ENCODE measurements at places on chromosomes 16 and 17.

- no peak for DNase-seq
Observed at GRCh38 chr17:74217037-74217730, 3.8 kb downstream of the TTYH2 start.

DNA sequence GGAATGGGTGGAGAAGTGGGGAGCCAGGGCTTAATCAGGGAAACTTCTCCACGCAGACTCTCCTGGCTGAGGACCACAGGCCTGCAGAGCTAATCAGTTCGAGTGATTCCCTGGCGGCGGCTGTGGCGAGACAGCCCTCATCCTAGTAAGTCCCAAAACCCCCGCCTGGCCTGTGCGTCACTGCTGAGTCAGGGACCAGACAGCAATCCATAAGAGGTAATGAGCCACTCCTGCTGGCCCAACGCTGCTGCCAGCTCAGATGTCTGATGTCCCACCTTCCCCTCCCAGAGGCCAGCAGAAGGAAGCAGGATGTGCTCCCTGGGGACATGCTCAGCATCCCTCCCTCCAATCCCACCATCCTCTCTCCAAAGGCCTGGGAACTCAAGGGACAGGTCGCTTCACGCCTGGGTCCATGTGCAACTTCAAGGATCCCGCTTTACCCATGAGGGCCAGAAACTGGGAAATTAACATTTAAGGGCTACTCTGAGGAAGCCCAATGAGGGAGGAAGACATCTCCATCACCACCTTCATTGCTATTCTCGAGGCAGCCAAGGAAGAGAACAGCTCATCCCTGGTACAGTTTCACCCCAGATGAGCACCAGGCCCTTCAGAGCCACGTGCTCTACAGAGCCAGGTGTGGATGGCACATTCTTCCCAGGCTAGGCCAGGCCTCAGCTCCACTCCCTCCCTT, 7.9 kb downstream of the ACLY start:
- no peak for DNase-seq

GRCh38 chr17:9696279-9697044, 51.1 kb downstream of the USP43 start:
- no peak for DNase-seq

DNA sequence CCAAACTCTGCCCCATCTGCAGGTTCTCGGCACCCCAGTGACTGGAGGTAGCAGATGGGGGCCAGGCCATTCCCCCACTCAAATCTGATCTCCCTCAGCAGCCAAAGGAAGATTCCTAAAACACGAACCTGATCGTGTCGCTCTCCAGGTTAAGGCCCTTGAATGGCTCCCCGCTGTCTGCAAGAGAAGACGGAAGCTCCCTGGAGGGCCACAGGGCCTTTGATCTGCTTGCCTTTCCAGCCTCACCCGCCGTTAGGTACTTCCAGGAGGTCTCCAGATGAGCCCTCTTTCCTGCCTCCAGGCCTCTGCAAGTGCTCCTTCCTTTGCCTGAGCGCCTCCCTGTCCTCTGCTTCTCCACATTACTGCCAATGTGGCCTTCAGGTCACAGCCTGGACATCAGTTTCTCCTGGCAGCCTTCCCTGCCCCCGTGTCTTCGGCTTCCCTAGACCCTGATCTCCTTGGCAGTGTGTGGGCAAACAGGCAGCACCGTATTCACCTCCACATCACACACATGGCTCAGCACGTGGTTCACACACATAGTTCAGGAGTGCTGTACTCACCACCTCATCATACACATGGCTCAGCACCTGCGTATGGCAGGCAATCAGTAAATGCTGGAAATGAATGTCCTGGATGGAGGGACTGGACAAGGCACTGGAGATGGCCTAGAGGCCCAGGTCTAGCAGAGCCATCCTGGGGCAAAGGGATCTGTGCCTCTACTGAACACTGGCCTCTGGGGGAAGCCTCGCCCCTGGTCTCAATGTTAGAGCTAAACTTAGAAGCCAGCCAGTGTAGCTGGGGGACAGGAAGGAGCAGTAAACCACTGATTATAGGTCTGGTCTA, 26.4 kb upstream of the MRPS23 start:
- no peak for DNase-seq

- DNase-seq = peak; percentile 26
Observed at GRCh38 chr17:83080579-83080857, 1.1 kb downstream of the METRNL start.

- DNase-seq = no peak
Observed at GRCh38 chr16:80063031-80063712, 462.6 kb upstream of the MAF start.

- no peak for DNase-seq
Observed at GRCh38 chr17:45004388-45004787, 36.3 kb upstream of the C1QL1 start.

GRCh38 chr16:70437582-70438557, 1.0 kb downstream of the ST3GAL2 start:
- DNase-seq = no peak

DNA sequence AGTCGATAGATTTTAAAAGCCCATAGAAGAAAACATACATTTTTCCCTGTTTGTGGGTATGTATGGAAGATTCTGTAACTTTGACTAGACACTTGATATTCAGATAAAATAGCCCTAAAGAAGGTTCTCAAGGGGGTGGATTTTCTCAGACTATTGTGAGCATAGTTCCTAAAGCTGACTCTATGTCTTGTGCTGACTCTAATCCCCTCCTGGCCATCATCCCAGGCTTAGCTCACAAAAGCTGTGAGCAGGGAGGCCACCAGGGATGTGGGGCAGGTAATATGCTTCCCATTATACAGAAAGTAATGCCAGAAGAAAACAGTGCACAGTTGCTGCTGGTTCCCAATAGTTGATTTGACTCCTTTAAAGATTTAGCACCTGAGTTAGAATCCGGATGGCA, 32.0 kb downstream of the CDH13 start:
- no peak for DNase-seq

- no peak for DNase-seq
Observed at GRCh38 chr17:45282683-45283644, 21.1 kb upstream of the SPATA32 start.

- no peak for DNase-seq
Observed at GRCh38 chr17:75774471-75774990, 9.5 kb upstream of the GALK1 start.

DNA sequence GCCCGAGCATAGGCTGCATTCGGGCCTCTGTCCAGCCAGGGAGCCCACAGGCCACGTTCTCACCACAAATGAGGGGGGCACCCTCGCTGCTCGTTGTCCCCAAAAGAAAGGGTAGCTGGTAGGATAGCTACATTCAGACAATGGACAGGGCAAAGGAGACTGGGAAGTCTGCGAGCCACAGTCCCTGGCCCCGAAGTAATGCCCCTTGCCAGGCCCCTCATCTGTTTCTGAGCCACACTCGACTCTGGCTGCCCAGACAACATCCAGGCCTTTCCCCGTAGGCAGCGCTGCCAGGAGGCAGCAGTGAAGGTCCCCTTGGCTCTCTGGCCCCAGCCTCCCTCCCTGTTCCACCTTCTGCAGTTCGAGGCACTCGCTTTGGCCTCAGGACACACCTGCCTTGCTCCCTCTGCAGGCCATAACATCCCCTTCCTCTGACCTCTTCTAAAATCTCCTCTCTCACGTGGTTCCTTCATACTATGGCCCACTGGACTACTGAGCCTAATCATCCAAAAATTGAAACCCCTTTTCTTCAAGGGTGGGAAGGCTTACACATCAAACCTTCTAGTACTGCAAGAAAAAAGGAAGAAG, 12.2 kb downstream of the AIPL1 start:
- DNase-seq = no peak

GRCh38 chr16:51756447-51757123, 605.5 kb upstream of the SALL1 start:
- DNase-seq = no peak

- DNase-seq = no peak
Observed at GRCh38 chr17:67360880-67361279, 5.5 kb downstream of the PSMD12 start.

DNA sequence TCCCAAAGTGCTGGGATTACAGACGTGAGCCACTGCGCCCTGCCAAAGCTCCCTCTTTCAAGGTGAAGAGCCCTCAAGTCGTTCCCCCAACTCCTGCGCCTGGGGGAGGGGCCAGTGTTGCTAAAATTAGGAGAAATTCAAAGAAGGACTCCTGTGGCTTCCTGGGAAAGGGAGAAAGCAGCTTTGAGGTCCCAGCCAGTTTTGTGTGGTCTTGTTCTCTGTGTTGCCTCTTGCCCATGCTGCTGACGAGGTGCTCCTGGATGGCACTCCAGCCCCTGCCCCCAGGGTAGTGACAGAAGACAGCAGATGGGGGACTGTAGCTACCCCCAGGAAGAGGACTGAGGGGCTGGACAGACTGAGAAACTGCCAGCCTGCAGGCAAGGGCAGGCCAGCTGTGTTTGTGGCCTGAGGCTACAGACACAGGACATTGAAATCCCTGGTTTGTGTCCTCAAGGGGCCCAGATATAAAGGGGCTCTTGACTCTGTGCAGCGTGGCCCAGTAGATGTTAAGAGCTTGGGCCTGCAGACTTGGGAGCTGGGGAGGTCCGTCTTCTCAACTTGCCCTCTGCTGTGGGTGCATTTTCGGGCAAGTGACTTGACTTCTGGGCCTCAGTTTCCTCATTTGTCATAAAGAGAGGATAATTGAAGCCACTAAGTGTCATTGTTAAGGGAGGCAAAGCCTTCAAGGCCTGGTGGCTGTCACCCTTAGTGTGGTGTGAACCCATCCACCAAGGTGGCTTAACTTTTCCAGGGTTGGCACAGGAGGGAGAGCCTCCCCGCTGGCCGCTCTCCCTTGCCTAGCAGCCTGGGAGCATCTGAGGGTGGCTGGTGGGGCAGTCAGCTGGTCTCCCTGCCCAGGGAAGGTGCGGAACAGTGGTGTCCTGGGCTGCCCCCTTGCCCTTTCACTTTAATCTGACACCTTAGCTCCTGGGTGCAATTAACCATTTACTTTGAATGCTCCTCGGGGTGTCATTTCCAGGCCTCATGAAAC, 4.1 kb downstream of the UBALD2 start:
- DNase-seq = no peak

DNA sequence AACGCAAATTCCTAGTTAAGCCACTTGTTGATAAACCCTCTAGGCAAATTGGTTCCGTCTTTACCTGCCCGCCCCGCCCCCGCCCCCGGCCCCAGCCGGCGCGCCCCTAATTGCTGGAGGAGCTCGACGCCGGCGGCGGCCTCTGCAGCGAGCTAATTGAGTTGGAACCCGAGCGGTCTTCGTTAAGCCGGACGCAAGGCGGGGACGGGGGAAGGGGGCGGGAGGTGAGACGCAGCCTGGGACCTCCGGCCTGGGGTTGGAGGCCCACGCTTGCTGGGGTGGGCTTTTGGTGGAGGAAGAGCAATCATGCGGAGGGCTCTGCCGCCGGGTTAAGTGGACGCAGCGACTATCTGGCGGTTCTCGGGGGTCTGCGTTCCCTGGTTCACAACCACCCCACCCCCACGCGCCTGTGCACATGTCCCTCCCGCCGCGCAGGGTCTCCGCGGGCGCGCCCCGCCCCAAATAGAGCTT, 12.7 kb upstream of the FOXF1 start:
- DNase-seq = no peak

- DNase-seq = no peak
Observed at GRCh38 chr17:2106308-2106955, 51.5 kb downstream of the HIC1 start.

All from CD4-positive, alpha-beta T cell treated with Interleukin-2 at 100 ng/mL for 4 hours (primary cell).